Activated naive CD4-positive, alpha-beta T cell treated with anti-CD3 and anti-CD28 coated beads for 36 hours (primary cell): ENCODE measurements at places on chromosomes 11 and 22. TPM values are rescaled to one million over a fixed set of nuclear protein-coding genes. Genes with fewer than 3 reads are reported as not detected.
A peak's percentile ranks its signal among the peaks of the same experiment; 100 is the strongest.

- H3K4me1 ChIP-seq = peaks cover 5% of the 10 kb centered on the region
- H3K27me3 ChIP-seq = no peaks in the 10 kb centered on the region
- no peak for DNase-seq
- H3K27ac ChIP-seq = no peak overlapping the region
- H3K36me3 ChIP-seq = no peaks in the 10 kb centered on the region
Measured at GRCh38 chr11:86486261-86487030, 111.8 kb downstream of the CCDC81 start.

Gene CCDC81
- 0.84 TPM for total RNA-seq

Gene CXCR5
- total RNA-seq = 25.6 TPM

DNA sequence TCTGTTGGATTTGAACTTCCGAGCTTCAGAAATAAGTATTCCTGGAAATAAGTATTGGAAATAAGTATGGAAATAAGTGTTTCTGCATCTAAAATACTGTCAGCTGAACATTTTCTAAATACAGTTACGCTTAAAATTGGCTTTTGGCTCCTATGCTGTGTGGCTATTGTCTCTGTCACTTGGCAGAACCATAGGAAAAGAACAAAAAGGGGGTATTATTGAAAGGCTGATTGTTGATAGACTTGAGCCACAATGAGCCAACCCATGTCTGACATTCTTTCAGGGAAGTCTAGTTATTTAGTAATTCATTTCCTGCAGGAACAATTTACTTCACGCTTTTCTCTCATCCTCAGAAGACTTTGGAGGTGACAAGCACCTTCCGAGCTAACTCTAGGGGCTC, 32.5 kb upstream of the LARGE1 start:
- H3K36me3 ChIP-seq = no peaks in the 10 kb centered on the region
- no peak overlapping the region for H3K27ac ChIP-seq
- H3K27me3 ChIP-seq = peaks cover 9% of the 10 kb centered on the region
- DNase-seq = no peak
- H3K4me1 ChIP-seq = no peaks in the 10 kb centered on the region
- H3K4me3 ChIP-seq = no peak overlapping the region

- peaks cover 25% of the 10 kb centered on the region for H3K36me3 ChIP-seq
- H3K4me3 ChIP-seq = no peak overlapping the region
- H3K27ac ChIP-seq = peak overlapping the region; percentile 59
Measured at GRCh38 chr11:2944530-2944929, 15.3 kb upstream of the PHLDA2 start.

Gene CCDC188
- not detected for total RNA-seq

DNA sequence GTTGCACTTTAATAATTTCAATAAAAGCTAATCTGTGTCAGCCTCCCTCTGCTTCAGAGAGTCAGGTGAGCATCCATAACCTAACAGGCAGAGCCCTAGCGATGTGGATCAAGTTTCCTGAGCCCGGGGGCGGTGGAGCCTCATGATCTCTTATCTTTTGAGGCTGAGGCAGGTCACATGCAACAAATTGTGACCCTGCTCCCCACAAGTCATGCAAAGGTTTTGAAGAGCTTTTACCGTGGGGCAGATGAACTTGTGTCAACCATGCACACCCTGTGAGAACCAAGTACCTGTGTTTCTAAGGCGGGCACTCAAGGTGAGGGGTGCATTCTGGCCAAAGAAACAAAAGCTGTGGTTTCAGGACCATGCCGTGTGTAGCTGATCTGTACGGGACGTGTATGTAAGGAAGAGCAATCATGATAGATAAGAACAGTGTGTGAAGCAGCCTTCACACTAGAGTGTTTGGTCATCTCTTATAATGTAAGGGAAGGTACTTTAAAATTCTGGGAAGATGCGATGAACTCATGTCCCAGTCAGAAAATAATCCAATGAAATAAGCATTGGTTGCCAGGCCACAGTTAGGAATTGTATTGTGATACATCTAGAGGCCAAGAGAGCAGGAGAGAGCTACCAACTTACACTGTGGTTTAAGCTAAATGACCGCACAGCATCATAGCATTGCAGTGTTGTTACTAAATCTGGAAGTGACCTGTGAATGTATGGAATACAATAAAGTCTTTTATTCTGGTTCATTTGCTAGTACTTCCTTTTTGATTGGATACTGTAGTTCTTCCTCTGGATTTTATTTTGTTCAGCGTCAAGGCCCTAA, 49.8 kb downstream of the DKK3 start:
- H3K27me3 ChIP-seq = no peaks in the 10 kb centered on the region
- H3K4me1 ChIP-seq = peaks cover 24% of the 10 kb centered on the region
- DNase-seq = no peak
- H3K27ac ChIP-seq = no peak overlapping the region

Gene SOX10
- total RNA-seq = not detected

- H3K27ac ChIP-seq = no peak overlapping the region
- H3K4me1 ChIP-seq = no peaks in the 10 kb centered on the region
- DNase-seq = no peak
- H3K27me3 ChIP-seq = no peaks in the 10 kb centered on the region
- no peaks in the 10 kb centered on the region for H3K36me3 ChIP-seq
Measured at GRCh38 chr11:85431319-85431718, 195.8 kb downstream of the DLG2 start.

Gene GGT5
- total RNA-seq = not detected

Gene RAB38
- total RNA-seq = 0.72 TPM

GRCh38 chr11:121533601-121534000, 80.8 kb upstream of the SORL1-AS1 start:
- H3K4me1 ChIP-seq = peaks cover 57% of the 10 kb centered on the region
- H3K27ac ChIP-seq = peak overlapping the region; percentile 6
- H3K36me3 ChIP-seq = peaks cover 40% of the 10 kb centered on the region
- no peak overlapping the region for H3K4me3 ChIP-seq
- DNase-seq = no peak

DNA sequence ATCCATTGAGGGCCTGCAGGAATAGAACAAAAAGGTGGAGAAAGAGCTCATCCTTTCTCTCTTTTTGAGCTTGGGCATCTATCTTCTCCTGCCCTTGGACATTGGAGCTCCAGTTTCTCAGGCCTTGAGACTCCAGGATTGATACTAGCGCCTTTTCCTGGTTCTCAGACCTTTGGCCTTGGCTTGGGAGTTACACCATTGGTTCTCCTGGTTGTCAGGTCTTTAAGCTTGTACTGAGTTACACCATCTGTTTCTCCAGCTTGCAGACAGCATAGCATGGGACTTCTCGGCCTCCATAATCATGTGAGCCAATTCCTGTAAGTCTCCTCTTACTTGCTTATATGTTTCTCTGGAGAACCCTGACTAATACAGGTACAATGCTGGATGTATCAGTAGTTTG, 72.6 kb downstream of the GRK3 start:
- no peak overlapping the region for H3K4me3 ChIP-seq
- DNase-seq = no peak
- H3K27me3 ChIP-seq = no peaks in the 10 kb centered on the region
- no peaks in the 10 kb centered on the region for H3K4me1 ChIP-seq

Gene TMPRSS6
- total RNA-seq = 10.7 TPM

- H3K27me3 ChIP-seq = no peaks in the 10 kb centered on the region
- H3K4me1 ChIP-seq = peaks cover 47% of the 10 kb centered on the region
- H3K36me3 ChIP-seq = peaks cover 16% of the 10 kb centered on the region
Measured at GRCh38 chr22:23193882-23194281, 13.6 kb downstream of the BCR start.

GRCh38 chr22:44974454-44974853, 35.4 kb downstream of the PHF21B start:
- no peak overlapping the region for H3K4me3 ChIP-seq
- peaks cover 8% of the 10 kb centered on the region for H3K27me3 ChIP-seq
- no peak overlapping the region for H3K27ac ChIP-seq
- no peak for DNase-seq
- H3K4me1 ChIP-seq = no peaks in the 10 kb centered on the region
- H3K36me3 ChIP-seq = no peaks in the 10 kb centered on the region

DNA sequence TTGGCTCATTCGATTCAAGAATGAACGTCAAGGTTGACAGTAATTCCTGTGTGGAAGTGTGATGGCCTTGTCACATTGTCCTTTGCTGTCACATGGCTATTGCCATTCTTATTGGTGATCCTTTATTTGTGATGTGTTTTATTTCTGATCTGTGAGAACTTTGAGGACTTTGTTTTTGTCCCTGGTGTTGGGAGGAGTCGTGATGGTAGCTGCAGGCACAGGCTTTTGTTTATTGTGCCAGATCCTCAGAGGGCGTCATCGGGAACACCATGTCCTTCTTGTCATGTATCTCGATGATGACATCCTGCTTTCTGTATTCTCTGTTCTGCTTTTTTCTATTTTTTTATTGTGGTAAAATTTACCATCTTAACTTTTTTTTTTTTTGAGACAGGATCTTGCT, 5.6 kb downstream of the PICK1 start:
- no peak overlapping the region for H3K27ac ChIP-seq
- peaks cover 5% of the 10 kb centered on the region for H3K4me1 ChIP-seq
- no peaks in the 10 kb centered on the region for H3K27me3 ChIP-seq

Gene CRYBB1
- not detected for total RNA-seq

- no peaks in the 10 kb centered on the region for H3K36me3 ChIP-seq
- no peak overlapping the region for H3K27ac ChIP-seq
- H3K4me1 ChIP-seq = no peaks in the 10 kb centered on the region
- H3K4me3 ChIP-seq = no peak overlapping the region
- no peak for DNase-seq
Measured at GRCh38 chr11:1823376-1824220, 11.2 kb upstream of the SYT8 start.

DNA sequence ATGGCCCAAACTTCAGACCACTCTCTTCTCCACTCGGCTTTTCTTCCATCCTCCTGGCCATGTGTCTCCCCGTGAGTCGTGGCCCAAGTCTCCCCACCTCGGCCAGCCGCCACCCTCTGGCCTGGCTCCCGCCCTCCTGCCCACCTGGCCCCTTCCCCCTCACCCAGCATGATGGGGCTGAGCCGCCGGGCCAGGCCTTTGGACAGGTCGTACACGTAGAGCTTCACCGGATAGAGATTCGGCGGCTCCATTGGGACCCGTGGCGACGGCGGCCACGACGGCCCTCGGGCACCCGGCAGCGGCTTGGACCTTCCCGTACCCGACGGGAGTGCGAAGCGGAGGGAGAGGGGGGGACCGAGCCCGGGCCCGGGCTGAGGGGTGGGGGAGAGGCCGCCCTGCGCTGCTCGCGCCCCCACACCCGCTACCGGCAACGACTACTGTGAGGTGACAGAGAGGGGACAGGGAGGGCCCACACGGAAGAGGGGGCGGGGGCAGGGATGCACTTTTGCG, at the start of gene DESI1:
Gene DESI1 (minus strand): TSS at position 455 of the 510 bp plus-strand sequence. CDS start 204 bp downstream, at position 251.
- DNase-seq = no peak
- peaks cover 57% of the 10 kb centered on the region for H3K4me1 ChIP-seq
- no peaks in the 10 kb centered on the region for H3K27me3 ChIP-seq
- peaks cover 32% of the 10 kb centered on the region for H3K36me3 ChIP-seq
- H3K4me3 ChIP-seq = peak within 1 kb of the TSS; percentile 98

GRCh38 chr11:61904539-61905048, 12.8 kb downstream of the RAB3IL1 start:
- no peaks in the 10 kb centered on the region for H3K36me3 ChIP-seq
- no peaks in the 10 kb centered on the region for H3K27me3 ChIP-seq
- H3K4me3 ChIP-seq = no peak overlapping the region
- H3K4me1 ChIP-seq = no peaks in the 10 kb centered on the region
- H3K27ac ChIP-seq = no peak overlapping the region

DNA sequence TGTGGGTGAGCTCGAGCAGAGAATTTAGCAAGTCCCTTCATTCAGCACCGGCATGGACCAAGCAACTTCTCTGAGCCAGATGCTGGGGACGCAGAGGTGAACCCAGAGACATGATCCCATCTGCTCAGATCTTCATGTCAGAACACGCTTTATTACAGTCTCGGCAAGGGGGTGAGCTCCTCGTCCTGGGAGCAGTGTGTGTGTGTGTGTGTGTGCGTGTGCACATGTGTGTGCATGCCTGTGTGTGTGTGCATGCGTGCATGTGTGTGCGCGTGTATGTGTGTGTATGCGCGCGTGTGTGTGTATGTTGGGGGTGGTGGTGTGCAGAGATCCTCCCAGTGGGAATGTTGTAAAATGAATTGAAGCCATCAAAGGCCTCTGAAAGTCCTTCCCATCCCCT, 9.8 kb downstream of the MIAT start:
- peaks cover 56% of the 10 kb centered on the region for H3K4me1 ChIP-seq
- no peak for DNase-seq
- no peaks in the 10 kb centered on the region for H3K27me3 ChIP-seq
- no peak overlapping the region for H3K27ac ChIP-seq

- H3K36me3 ChIP-seq = no peaks in the 10 kb centered on the region
- H3K27ac ChIP-seq = no peak within 1 kb of the TSS
- peak within 1 kb of the TSS; percentile 74 for H3K4me3 ChIP-seq
- peaks cover 15% of the 10 kb centered on the region for H3K27me3 ChIP-seq
Measured at GRCh38 chr22:27801616-27802345, at the start of gene MN1. MN1 (minus strand) TSS chr22:27801756; CDS start chr22:27800543, 1,213 bp downstream.

DNA sequence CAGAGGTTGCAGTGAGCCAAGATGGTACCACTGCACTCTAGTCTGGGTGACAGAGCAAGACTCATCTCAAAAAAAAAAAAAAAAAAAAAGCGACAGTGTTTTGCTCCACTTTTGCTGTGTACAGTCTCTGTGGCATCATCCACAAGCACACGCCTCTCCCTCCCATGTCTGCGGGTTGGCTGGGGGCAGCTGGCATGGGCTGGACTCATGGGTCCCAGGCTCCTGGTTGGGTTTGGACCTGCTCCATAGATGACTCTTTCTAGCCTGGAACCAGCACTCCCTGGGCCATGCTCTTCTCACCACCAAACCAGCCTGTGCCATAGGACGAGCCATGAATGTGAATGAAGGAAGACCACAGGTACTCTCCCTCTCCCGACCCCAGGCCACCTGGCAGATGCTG, 7.9 kb upstream of the WNT11 start:
- H3K4me3 ChIP-seq = no peak overlapping the region
- no peaks in the 10 kb centered on the region for H3K4me1 ChIP-seq
- no peaks in the 10 kb centered on the region for H3K36me3 ChIP-seq
- H3K27me3 ChIP-seq = peaks cover 19% of the 10 kb centered on the region

Gene WT1
- not detected for total RNA-seq

Gene SHANK3
- total RNA-seq = 0.07 TPM
